ENCODE measurements at places on chromosomes 12 and 14. TPM values are rescaled to one million over a fixed set of nuclear protein-coding genes. Genes with fewer than 3 reads are reported as not detected.

ZNF605 gene
- total RNA-seq: 6.0 TPM

PMCH gene
- not detected for total RNA-seq

GRCh38 chr12:62761658-62762057, 173.3 kb downstream of the PPM1H start:
- DNase-seq: no peak

DNA sequence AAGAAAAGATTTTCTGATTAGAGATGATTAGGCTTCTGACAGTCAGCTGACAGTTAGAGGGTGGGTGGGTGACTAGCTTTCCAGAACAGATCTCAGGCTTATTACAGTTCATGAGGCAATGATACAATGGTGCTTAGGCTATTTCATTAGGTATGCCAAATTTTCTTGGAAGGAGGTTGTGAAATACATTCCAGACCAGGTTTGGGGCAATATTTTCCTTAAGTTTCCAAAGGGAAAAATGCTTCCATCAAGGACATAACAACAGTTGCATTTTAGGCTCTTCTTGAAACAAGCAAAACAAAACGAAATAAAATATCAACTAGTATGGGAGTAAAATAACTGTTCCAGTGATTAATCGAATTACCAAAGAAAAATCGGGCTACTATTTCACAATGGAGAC, 59.3 kb upstream of the CNTN1 start:
- DNase-seq: no peak

- DNase-seq: no peak
Observed at GRCh38 chr14:53509276-53510244, 356.4 kb upstream of the DDHD1 start.

DNA sequence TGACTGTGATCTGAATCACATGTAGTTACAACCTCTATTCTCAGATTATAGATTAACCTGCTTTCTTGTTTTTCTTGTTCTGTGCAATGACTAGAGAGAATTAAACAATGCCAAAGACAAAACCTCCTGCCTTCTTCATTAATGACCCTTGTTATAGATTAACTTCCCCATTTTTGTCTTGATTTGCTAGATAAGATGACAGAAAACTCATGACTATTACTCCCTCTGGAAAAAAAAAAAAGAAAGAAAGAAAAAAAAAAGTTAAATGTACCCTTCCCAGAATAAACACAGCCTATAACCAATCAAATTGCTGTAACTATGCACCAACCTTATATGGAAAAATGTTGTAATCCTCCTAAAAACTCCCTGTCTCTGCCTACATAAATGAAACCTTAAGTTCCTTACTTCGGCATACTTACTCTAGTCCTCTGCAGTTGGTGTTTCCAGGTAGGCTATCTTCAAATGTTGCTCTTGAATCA, 41.1 kb upstream of the PCED1B start:
- no peak for DNase-seq

DNA sequence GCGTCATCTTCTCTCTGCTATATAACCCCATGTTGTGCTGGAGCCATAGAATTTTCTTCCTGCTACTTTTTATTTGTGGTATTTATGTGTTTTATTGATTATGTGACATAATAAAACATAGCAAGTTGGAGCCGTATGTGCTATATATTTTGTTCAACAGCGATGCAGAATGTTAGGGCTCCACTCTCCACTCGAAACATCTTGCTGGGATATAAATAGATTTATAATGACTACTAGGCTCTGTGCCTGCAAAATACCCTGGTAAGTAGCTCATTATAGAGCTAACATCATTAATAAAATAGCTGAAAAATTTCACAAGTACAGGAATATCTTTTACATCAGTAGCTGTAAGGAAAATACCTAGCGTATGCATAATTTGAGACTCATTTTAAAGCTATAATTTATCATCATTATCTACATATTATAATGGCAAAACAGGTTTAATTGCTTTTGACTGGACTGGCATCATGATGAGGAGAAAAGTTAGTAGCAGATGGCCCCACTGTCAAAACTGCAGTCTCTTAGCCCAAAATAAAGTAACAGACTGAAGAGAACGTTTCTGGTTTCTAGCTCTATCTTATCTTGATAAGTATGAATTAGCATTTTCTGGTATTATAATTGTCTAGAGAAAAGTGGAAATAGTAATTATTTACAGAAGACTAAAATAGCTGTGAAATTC, 263.0 kb downstream of the NEDD1 start:
- DNase-seq: no peak

DNA sequence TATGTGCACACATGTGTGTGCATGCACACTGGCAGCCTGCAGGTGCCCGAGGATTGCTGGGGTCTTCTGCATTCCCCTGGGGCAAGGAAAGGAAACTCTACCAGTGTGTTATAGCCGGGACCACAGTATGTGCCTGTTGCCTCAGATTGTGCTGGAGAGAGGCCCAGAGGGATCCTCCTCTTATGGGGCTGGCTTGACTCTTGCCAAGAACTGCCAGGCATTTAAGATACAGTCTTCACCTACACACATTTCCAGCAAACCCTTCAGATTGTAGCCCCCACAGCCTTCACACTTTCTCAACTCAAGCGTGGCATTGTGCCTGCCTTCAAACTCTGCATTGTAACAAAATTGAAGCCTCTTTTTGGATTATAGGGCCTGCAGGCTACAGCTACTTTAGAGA, 176.7 kb upstream of the DYRK2 start:
- no peak for DNase-seq

DNA sequence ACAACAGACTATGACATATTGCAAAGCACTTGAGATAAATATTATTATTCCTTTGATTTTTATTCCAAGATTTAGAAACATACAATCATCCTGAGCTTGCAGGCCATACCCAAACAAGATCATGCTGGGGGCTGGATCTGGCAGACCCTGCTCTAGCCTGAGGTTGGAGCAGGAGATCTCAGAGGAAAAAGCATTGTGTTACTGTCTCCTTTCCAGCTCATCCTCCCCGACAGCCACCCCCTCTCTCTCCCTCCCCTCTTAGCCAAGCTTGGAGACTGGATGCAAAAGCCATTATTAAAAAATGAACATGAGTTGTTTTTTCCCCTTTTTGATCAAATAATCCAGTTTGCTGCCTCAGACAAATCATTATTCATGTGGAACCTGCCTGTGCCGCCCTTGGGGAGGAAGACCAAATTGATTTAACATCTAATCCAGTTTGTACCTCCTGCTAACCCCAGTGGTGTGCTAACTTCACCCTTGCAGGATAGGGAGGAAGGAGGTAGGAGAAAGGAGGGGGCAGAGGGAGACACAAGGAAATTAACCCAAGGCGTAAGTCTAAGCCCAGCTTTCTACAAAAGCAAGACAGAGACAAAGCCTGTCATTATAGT, 565.8 kb upstream of the TBX3 start:
- no peak for DNase-seq

ANO6 gene
- total RNA-seq: 26.6 TPM

SMCO2 gene
- total RNA-seq: not detected

DNA sequence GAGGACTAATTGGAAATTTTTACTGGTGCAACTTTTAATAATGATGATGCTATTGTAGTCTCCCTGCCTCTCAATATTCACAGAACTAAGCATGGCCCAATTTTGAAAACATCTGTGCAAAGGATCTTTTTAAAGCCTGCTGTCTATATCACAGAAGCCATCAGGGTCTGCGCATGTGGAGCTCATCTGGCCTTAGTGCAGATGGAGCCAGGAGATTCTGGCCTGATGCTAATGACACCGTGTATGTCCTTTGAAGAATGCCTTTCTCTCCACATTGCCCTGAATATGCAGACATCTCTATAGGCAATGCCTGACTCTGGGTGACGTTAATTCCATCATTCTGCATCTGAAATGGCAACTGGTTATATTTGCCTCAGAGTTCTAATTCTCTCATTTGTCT, 1205.9 kb downstream of the AACS start:
- DNase-seq: no peak

DNA sequence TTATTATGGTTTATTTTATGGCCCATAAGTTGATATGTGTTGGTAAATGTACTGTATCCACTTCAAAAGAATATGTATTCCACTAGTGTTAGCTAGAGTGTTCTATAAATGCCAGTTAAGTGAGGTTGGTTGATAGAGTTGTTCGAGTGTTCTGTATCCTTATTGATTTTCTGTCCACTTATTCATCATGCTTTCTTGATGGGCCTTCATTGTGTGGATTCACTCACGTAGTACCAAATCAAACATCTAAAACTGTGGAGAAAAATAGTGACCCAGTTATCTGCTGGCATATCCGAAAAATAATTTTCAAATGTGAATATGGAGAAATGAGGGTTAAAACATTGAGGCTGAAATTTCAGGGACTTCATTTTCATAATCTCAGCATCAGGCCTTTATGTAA, 230.4 kb downstream of the TRHDE start:
- DNase-seq: no peak

- DNase-seq: no peak
Observed at GRCh38 chr14:55332654-55333570, 61.7 kb downstream of the FBXO34 start.

GRCh38 chr12:117091758-117092510, 7.3 kb downstream of the TESC start:
- no peak for DNase-seq

DNA sequence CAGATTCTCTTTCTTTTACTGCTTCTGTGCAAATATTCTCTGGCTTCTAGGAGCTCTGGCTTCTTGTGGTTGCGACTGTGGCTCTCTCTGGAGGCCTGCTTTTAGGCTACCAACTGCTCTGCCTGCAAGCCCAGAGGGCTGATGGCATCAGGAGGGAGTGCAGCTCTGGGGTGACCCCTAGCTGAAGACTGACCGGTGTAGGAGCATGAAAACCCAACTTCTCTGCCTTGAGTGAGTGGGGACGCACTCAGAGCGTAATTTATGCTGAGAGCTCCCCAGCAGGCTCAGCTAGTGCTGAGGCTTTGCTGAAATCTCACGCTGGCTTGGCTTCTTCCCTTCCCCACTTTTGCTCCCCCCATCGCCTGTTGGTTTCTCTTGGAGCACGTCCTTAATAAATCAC, 29.9 kb upstream of the RBM19 start:
- no peak for DNase-seq

DACT1 gene
- total RNA-seq: 0.20 TPM

DNA sequence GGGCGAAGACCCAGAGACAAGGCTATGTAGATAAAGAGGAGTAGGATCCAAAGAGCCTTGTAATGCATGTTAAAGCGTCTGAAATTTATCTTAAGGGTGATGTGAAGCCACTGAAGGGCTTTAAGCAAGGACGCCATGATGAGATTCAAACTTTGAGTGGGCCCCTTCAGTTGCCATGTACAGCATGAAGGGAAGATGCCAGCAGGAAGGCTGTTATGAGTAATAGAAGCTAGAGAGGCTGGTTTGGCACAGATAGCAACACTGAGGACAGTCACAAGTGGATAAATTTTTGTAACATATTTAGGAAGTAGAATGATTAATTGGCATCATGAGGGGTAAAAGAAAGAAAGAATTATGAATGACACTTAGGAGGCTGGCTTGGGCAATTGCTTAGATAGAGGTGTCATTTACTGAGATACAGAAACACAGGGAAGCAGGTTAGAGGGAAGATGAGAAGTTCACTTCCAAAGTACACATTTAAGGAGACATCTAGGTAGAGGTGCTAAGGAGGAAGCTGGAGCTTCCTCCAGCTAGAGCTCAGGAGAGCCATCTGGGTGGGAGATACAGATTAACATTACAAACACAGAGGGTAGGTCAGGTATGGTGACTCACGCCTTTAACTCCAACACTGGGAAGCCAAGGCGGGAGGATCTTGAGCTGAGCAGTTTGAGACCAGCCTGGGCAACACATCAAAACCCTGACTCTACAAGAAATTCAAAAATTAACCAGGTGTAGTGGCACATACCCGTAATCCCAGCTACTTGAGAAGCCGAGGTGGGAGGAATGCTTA, 13.7 kb downstream of the ATG2B start:
- DNase-seq: no peak

DNA sequence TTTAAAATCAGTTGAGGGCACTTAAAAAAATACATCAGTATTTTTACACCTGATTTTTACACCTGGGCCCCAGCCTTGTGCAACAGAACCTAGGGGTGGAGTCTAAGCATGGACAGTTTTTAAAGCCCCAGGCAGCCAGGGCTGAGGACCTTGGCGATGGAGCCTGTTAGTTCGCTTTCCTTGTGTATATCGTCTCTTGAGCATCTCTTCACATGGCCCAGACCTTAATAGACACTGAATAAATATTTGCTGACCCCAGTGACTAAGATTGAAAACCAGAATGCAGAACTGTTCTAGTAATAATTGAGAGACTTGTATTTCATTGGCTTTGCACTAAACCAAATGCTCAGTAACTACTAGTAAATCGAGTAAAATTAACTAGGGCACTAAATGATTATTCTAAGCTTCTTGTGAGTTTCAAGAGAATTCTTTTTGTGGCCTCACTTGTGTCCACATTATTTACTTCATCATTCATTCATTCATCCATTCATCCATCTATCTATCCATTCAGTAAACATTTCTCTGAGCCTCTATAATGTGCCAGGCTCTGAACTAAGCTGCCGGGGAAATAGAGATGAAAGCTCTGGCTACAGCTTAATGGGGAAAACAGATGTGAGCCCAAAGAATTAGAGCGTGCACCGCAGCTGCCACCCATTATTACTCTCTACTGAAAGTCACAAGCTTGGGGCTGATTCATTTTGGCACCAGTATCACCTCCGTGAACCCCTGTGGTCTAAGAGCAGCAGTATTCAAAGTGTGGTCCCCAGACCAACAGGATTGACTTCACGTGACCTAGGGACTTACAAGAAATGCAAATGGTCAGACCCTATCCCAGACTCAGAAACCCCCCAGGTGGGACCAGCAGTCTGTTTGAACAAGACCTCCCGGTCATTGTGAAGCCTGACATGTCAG, 30.7 kb upstream of the BCL7A start:
- DNase-seq: no peak

DNA sequence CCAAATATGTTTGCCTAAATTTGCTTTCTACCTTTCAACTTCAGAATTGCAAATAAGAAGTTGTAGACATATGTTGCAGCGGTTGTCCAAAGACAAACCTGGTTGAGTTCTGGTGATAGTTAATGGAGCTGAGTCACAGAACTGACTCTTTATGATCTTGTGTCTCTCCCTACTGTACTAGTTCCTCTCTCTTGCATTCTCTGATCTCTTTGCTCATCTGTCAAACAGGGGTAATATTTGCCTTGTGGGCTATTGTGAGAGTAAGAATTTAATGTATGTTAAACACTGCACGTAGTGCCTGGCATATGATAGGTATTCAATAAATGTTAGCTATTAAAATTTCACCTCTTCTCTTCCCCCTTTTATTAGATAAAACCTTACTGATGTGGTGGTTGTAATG, 283.5 kb upstream of the RGS6 start:
- no peak for DNase-seq

DNA sequence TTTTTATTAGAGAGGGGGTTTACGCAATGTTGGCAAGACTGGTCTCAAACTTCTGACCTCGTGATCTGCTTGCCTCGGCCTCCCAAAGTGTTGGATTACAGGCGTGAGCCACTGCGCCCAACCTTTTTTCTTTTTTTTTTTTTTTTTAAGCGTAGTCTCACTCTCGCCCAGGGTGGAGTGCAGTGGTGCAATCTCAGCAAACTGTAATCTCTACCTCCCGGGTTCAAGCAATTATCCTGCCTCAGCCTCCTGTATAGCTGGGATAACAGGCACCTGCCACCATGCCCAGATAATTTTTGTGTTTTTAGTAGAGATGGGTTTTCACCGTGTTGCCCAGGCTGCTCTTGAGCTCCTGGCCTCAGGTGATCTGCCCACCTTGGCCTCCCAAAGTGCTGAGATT, 8.8 kb upstream of the HECTD1 start:
- DNase-seq: no peak

All from natural killer cell (primary cell).